ENCODE measurements at places on chromosomes 6 and 20.

DNA sequence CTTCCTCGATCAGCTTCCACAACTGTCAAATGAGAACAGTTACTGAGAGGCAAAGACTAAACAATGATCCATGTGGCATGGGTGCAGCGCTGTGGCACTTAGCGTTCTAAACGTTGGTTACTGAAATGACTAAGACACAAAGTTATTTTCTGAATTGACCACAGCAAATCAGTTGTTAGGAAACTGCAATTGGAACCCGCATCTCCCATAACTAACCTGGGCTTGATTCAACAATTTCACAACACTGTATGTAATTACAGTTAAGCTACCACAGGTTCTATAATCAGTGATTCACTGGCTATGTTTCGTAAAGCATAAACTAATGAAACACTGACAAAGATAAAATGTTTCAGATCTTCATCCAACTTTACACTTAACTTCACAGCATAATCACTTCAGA, 12.5 kb downstream of the WDR27 start:
- no peak for DNase-seq

- no peak for DNase-seq
These were observed 1.4 kb upstream of the DAAM2 start for GRCh38 chr6:39790772-39791171.

DNA sequence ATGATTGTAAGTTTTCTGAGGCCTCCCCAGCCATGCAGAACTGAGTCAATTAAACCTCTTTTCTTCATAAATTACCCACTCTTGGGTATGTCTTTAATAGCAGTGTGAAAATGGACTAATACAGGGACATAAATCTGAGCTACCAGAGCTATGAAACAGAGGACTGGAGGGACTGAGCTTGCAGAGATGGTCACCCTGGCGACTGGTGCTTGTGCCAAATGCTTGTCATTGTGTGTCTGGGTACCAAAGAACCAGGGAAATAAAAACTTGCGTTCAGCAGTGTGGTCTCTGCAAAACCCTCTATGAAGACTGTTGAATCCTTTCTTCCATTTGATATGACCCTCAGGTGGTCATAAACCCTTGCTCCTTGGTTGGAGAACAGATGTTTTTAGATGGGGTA, 105.1 kb upstream of the PRL start:
- no peak for DNase-seq

- no peak for DNase-seq
These were observed 387.7 kb upstream of the SASH1 start for GRCh38 chr6:147954938-147955337.

- DNase-seq = no peak
These were observed at the start of gene STXBP5 for GRCh38 chr6:147204060-147204785. TSS of gene STXBP5 (plus strand) at chr6:147204417. CDS start at chr6:147204533, 116 bp downstream.

- no peak for DNase-seq
These were observed 114.0 kb upstream of the FOXA2 start for GRCh38 chr20:22698259-22698842.

GRCh38 chr6:81718126-81718525, 34.4 kb downstream of the TENT5A start:
- DNase-seq = no peak

DNA sequence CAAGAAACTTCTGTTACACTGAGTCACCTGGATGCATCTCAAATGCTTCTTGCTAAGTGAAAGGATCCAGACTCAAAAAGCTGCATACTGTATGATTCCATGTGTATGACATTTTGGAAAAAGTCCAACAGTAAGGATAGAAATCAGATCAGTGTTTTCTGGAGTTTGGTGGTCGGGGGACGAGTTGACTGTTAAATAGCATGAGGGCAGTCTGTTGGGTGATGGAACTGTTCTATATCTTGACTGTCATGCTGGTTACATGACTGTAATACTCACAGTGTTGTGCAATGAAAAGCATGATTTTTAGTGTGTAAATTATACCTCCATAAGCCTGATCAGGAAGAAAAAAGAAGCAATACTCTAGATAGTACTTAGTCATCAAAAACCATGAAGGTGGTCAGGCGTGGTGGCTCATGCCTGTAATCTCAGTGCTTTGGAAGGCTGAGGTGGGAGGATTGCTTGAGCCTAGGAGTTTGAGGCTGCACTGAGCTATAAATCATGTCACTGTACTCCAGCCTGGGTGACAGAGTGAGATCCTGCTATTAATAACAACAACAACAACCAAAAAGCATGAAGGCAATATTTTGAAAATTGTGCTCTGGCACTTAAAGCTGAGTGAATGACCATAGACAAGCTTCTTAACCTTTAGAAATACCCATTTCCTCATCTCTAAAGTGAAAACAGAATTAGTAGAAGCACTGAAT, 30.5 kb upstream of the SASH1 start:
- no peak for DNase-seq

DNA sequence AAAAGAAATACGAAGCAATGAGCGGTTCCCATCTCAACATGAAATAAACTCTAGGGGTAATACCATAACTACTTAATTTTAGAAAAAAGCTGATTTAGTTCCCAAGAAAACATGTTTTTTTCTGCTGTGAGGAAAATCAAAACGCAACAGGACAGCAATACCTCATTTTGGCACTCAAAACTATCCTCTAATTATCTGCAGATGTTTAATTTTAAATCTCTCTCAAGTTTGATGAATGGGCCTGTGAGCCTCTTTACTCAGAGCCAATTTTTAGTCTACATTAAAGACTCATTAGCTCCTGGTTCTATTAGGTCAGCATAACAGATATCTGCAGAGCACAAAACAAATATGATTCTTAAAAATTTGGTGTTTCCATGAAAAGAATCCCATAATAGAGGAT, 28.1 kb downstream of the RNF24 start:
- DNase-seq = no peak

DNA sequence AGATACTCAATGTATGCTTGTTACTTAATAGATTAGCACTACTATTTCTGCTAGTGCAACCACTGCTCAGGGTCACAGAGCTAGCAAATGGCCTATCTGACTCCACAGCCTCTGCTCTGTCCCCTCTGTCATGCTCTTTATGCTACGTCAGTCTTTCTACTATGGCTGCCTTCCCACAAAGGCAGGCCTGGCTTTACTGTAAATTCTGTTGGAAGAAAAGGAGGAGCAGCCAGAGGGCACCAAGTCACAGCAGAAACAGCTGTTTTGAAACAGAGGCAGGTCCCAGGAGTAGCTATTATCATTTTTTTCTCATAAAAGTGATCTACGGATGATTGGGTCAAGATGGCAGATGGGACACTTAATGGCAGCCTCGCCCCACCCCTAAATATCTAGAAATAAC, 10.0 kb upstream of the ELMO2 start:
- DNase-seq = no peak

- DNase-seq = no peak
These were observed 81.2 kb downstream of the ASXL1 start for GRCh38 chr20:32439132-32439829.

- DNase-seq = no peak
These were observed 530.1 kb upstream of the NOX3 start for GRCh38 chr6:155985660-155986138.

- no peak for DNase-seq
These were observed 48.4 kb upstream of the NCOA3 start for GRCh38 chr20:47453167-47453782.

GRCh38 chr6:164068527-164068926, 654.0 kb downstream of the QKI start:
- no peak for DNase-seq

DNA sequence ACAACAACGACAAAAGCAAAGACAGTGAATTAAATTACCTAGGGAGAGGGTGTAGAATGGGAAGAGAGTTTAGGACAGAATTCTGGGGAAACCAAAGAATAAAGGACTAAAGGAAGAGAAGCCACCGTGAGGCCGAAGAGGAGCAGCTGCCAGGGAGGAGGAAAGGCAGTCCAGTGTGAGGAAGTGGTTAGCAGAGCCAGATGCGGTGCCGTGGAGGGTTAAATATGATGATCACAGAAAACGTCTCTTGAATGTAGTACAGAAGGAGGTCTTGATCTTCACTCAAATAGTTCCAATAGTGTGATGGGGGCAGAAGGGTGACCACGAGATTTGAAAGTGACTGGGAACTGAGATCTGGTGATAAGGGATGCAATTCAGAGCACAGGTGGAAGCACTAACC, 67.7 kb downstream of the TMEM244 start:
- no peak for DNase-seq

DNA sequence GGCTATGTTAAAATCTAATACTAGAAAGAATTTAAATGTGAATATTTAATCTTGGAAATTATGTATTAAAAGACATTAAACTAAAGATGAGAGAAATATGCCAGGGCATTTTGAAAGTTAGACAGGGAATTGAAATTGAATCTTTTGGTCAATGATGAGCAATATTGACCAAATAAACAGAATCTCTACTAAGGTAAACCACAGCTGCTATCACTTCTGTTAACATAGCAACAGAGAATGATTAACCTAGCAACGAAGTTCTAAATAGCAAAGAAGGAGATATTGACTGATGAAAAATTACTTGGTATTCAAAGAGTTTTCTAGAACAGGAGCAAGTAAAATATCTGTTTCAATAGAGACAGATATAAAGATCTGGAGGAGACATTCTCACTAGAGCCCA, 45.2 kb upstream of the RSPO3 start:
- DNase-seq = no peak

GRCh38 chr6:111825439-111826086, 47.7 kb downstream of the FYN start:
- DNase-seq = no peak

GRCh38 chr6:37741757-37742400, 44.2 kb upstream of the MDGA1 start:
- DNase-seq = no peak

- no peak for DNase-seq
These were observed 14.3 kb upstream of the FAM135A start for GRCh38 chr6:70398783-70399728.

DNA sequence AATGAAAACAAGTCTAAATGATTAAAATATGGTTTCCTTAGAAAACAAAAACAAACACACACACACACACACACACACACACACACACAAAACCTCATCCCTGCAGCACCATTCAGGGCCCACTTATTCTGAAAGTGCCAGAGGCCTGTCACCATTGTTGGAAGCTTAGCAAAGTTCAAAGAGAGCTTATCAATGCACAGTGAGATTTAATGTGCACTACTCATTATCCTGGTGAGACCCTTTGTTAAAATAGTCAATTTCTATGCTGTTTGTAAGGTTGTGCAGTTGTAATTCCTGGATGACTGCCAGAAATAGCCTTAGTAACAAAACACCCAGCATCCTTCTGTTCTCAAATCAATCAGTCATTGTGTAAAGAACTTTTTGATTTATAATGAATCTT, 482.9 kb downstream of the GRIK2 start:
- no peak for DNase-seq

- no peak for DNase-seq
These were observed 42.0 kb upstream of the OLIG3 start for GRCh38 chr6:137536104-137536773.

- no peak for DNase-seq
These were observed 24.0 kb downstream of the AAR2 start for GRCh38 chr20:36260316-36260715.

DNA sequence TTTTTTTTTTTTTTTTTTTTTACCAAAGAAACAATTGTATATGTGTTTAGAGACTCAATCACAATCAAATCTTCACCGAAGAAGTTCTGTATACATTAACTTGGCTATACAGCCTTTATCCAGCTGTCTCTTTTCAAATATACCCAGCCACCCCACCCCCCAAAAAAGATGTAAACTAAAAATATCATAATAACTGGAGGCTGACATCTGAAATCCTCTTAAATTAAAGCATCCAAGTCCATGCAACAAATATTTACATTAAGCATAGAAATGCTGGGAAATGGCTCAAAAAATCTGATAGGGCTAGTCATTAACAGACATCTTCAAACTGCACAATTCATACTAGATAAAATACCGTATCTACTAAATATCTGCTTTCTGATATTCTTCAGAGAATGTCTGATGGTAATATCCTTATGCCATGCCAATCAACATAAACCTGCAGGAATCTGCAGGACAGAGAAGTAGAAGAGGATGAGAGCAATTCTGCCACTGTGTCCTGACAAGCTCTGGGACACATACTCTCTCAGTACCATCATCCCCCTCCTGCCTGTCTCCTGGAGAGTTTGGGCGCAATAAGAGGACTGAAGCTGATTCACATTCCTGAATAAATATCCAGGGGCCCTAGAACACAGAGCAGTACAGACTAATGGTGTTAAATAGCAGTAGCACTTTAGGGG, 152.4 kb downstream of the KIF6 start:
- DNase-seq = no peak

DNA sequence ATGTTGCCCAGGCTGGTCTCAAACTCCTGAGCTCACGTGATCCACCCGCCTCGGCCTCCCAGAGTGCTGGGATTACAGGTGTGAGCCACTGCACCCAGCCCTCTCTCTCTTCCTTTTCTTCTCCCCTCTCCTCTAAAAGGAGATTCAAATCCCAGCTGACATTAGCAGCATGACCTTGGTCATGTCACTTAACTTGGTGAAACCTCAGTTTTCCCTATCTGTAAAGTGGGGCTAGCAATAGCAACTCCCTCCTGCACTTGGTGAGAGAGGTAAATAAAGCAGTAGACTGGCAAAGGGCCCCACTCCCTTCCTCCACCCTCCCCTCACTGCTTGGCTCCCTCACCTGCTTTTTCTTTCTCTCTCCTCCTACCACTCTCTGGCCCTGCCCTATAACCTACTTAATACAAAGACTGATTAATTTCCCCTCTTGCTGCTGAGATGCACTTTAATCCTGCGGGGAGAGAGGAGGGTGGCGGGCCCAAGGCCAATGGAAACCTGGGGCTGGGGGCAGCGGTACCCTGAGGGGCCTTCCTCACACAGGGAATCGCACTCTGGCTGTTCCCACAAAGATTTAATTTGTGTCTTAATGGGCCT, 54.2 kb upstream of the ZFAND3 start:
- DNase-seq = no peak

DNA sequence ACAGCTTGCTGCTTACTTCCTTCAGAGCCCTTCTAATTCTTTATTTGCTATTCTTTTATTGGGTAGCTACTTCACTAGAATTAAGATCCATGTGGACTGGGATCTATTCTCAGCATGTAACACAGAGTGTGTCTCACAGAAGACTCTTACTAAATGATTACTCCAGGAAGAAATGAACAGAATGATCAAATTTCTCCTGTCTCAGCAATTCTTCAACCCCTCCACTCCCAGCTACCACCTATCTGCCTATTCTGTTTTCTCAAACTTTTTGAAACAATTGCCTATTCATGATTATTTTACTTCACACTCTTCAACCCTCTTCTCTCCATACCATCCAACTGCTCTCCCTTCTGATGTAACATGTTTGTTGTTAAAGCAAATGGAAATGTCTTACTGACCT, 132.6 kb downstream of the BTBD9 start:
- no peak for DNase-seq

- DNase-seq = no peak
These were observed 4.0 kb upstream of the GRM4 start for GRCh38 chr6:34149831-34150400.

GRCh38 chr6:38086346-38086745, 266.8 kb downstream of the ZFAND3 start:
- DNase-seq = no peak

GRCh38 chr20:38551056-38551626, 29.9 kb upstream of the ADIG start:
- DNase-seq = no peak

- no peak for DNase-seq
These were observed 162.0 kb upstream of the STMND1 start for GRCh38 chr6:16939839-16940238.

GRCh38 chr6:52364480-52365166, 2.7 kb downstream of the PAQR8 start:
- no peak for DNase-seq

GRCh38 chr6:6870921-6871320, 236.8 kb upstream of the RREB1 start:
- DNase-seq = no peak
